Activated CD4-positive, alpha-beta T cell treated with anti-CD3 and anti-CD28 coated beads, Interleukin-2, amount 50 U/mL, for 1 hour (primary cell): ENCODE measurements at places on chromosomes 7 and 10.

GRCh38 chr10:103823706-103824272 lies 31.6 kb downstream of the SH3PXD2A start:
- no peak for DNase-seq

GRCh38 chr10:91210014-91210413 lies 10.4 kb upstream of the PCGF5 start:
- DNase-seq = no peak

DNA sequence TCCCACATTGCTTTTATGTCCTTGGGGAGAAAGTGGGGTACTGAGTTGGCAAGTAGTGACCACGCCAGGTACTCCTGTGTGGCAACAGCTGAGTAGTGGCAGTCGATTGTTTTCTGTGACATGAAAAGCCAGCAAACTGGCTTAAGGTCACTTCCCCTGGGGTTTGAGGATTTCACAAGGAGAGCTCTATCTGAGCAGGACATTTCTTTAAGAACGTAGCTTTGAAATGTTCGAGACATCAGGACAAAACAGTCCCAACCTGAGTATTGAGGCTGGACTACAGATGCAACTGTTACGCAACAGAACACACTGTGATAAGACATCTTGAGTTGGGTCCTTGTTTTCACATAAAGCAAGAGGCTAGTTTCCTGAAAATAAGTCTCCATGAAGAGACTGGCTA lies 146.7 kb upstream of the KLF14 start:
- no peak for DNase-seq

DNA sequence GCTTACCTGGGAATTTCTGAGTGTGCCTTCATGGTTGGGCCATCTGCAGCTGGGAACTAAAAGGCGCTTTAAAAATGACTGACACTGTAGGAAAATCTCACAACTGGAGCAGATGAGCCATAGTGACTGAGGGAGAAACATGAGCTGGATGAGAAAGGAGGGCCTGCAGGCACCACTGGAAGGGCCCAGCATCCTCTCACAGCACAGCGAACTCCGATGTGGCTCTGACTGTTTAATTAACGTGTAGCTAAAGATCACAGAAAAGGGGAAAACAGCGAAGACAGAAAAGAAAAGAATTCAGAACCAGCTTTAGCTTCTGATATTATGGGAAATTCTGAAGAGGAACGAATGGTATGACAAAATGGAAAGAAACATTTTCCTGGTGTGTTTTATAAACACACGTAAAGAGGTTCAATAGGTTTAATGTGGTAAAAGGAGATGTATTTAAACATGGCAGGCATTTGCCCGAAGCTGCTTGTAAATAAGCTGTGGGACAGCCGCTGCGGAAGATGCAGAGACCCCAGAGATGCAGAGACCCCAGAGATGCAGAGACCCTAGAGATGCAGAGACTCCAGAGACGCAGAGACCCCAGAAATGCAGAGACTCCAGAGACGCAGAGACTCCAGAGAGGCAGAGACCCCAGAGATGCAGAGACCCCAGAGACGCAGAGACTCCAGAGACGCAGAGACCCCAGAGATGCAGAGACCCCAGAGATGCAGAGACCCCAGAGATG lies 534.3 kb downstream of the PTPRN2 start:
- DNase-seq = no peak

DNA sequence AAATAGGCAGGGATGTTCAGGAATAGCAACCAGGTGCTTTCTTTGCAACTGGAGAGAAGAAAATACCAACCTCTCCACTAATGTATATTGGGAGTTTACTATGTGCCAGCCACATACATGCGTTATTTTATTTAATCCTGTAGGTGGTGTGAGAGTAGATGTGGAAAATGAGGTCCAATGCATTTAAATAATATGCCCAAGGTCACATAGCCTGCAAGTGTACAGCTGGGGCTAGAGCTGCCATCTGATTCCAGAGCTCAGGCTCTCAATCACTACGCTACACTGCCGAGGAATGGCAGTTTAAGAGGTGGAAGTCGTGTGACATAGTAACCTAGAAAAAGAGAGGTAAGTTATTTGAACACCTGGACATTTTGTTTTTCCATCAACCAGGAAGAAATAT lies 277.0 kb downstream of the EXOC4 start:
- DNase-seq = no peak

DNA sequence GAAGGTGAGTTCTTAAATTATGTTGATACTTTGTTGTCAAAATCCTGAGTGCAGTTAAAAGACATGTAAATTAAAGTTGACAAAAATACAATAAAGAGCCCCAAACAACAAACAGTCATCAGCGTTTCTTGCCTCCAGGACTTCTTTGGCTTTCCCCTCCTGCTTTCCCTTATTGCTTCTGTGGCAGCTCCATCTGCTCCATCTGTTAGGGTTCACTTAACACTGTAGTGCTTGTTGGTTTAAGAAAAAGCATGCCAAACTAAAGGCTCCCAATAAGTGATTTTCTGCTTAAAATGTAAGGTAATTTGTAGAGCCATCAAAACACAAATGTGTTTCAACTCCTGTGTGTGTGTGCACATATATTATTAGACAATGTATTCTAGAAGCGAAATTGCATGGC lies 254.3 kb upstream of the GNAI1 start:
- DNase-seq = no peak

- no peak for DNase-seq
Measured at GRCh38 chr7:115274-115911, 77.0 kb upstream of the FAM20C start.

DNA sequence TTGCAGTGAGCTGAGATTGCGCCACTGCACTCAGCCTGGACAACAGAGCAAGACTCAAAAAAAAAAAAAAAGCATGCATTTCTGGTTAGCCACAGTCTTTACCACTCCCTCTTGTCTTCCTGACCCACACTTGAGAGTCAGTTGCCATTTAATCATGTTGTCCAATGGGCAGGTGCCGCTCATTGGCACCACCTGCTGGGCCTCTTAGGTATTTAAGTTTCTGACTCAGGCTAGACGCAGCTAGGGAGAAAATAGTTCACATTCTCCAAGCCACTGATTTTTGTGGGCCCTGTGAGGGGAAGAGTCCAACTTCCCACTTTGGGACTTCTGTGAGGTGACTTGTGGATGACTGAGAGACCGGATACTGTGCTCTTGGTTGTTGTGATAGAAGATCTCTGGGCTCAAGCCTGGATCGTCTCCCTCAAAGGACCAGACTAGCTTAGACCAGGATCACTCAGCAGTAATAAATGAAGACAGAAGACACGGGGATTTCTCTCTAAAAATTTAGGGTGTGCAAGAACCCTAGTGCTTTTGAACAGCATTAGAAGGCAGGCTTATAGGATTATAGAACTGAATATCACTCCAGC lies 26.8 kb upstream of the SORCS3 start:
- peak; percentile 5 for DNase-seq

- no peak for DNase-seq
Measured at GRCh38 chr7:105638902-105639495, 57.7 kb upstream of the EFCAB10 start.

DNA sequence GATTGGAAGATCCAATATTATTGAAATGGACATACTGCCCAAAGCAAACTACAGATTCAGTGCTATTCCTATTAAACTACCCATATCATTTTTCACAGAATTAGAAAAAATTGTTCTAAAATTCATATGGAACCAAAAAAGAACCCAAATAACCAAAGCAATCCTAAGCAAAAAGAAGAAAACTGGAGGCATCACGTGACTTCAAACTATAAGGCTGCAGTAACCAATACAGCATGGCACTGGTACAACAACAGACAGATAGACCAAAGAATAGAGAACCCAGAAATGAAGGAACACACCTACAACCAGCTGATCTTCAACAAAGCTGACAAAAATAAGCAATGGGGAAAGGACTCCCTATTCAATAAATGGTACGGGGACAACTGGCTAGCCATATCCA lies 765.4 kb downstream of the SORCS3 start:
- no peak for DNase-seq

GRCh38 chr7:37371755-37372154 lies 76.9 kb downstream of the ELMO1 start:
- DNase-seq = no peak

DNA sequence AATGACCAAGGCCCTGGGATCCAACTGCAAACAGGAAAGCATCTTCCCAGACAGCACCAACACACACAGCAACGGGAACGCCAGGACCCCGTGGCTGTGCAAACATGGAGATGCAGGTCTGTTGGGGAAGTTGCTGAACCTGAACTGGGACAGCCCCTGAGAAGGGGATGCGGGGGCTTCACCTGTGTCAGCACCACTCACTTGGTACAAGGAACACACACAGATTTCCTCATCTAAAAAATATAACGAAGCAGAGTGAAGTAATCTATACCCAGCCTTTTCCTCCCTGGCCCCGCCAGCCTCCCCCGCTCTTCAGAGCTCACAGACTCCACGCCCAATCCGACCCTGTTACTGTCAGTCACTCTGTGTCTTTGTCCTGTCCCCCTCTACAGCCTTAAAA lies 93.0 kb downstream of the PTPRN2 start:
- no peak for DNase-seq

DNA sequence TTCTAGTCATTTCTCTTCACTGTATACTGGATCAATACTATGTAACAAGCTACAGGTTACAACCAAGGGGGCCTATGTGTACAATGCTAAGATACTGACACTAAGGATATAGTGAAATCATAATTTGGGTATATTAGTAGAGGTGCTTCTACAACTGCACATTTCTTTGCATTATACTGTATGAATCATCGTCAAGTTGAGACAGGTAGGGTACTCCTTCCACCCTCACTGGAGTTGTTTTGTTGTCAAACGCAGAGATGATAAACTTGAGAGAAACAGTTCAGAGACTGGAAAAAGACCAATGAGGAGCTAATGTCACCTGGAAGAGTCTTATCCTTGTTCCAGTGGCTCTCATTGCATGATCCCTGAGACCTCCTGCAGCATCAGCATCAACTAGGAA lies 208.2 kb upstream of the PRPS1L1 start:
- DNase-seq = no peak

DNA sequence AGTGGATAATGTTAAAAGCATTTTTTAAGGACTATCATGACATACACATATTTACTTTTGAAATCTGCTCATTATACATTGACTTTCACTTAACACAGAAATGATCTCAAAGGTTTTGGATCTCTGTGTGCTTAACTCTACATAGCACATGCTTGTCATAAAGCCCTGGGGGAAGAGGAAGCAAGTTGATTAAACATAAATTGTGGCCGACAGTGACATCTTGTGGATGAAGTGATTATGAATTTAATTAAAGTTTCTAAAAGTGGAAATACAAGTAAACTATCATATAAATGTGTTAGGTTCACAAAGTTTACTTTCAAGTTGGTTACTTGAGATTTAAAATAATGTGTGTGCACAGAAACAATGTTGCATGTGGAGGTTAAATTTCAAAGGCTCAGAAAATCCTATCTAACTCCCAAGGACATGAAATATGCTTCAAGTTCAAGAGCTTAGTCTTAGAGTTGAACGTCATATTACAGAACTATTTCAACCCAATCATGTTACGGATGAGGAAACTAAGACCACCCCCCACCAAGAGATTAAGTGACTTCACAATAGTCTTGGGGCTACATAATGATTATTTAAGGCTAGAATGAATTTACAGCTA lies 1247.8 kb downstream of the GATA3 start:
- DNase-seq = no peak

GRCh38 chr10:17368708-17369272 lies 85.6 kb downstream of the ST8SIA6 start:
- no peak for DNase-seq

DNA sequence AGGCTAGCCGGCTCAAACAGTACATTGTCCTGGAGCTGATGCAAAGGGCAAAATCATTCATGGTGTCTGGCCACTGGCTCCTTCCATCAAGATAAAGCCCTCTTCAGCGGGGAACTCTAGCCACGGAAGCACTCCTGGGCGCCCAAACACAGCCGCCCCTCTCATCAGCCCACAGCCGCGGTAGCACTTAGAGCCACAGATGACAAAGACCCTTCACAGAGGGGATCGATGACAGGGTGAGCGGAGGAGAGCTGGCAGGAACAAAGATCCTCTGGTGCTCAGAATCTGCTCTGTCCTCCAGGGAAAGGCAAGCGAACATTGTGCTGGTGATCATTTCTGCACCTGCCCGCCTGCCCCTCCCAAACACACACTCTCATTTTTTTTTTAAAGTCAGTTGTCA lies 222.2 kb upstream of the NRP1 start:
- no peak for DNase-seq

DNA sequence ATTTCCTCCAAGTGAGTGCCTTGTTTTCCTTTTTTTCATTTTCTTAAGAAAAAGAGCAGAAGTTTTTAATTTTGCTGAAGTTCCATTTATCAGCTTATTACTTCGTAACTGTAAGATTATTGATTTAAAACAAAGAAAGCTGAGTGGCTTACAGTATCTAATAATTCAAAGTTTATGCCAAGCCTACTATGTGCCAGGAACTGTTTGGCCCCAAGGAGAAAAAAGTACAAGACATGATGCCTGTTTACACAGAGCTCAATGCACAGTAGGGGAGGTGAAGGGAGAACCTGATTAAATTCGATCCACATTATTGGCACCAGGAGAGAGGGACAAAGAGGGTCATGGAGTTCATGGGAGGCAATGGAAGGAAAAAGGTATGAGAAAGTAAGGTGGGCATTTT lies 419.3 kb upstream of the ZMIZ1 start:
- DNase-seq = no peak

GRCh38 chr7:36707898-36708297 lies 16.4 kb downstream of the AOAH start:
- no peak for DNase-seq

GRCh38 chr7:4299431-4299830 lies 382.7 kb upstream of the FOXK1 start:
- no peak for DNase-seq
